A549 treated with CpdA at 1 μM for 4 hours (cell line): ENCODE measurements at places on chromosomes 12 and 14. TPM values are rescaled to one million over a fixed set of nuclear protein-coding genes. Genes with fewer than 3 reads are reported as not detected.

The TSFM gene
- total RNA-seq = 69.5 to 78.2 TPM (median 73.9 TPM) in 5 replicates

The AMN gene
- total RNA-seq = 0.16 to 0.45 TPM (median 0.39 TPM) in 5 replicates

The PPP4R4 gene
- total RNA-seq = 0.22 to 0.59 TPM (median 0.24 TPM) in 5 replicates

The CLEC4D gene
- total RNA-seq = not detected in 5 replicates

The IKZF4 gene
- 2.1 to 3.1 TPM (median 2.6 TPM) in 5 replicates for total RNA-seq

The PRDM4 gene
- 19.0 to 23.7 TPM (median 20.7 TPM) in 5 replicates for total RNA-seq

The LAG3 gene
- total RNA-seq = 0.87 to 2.2 TPM (median 1.6 TPM) in 5 replicates
